ENCODE measurements at places on chromosomes 12 and 14.

GRCh38 chr14:77151918-77152588, 10.5 kb upstream of the ZDHHC22 start:
- no peak for DNase-seq

- DNase-seq: peak; percentile 51
Observed at GRCh38 chr12:111598637-111599452, at the start of gene ATXN2. Gene ATXN2, minus strand, starts transcription at chr12:111599315. Its CDS starts 281 bp downstream, at chr12:111599034.

GRCh38 chr12:74945771-74946198, 263.9 kb downstream of the KCNC2 start:
- no peak for DNase-seq

GRCh38 chr12:123106640-123107359, 44.1 kb downstream of the PITPNM2 start:
- DNase-seq: peak; percentile 42

DNA sequence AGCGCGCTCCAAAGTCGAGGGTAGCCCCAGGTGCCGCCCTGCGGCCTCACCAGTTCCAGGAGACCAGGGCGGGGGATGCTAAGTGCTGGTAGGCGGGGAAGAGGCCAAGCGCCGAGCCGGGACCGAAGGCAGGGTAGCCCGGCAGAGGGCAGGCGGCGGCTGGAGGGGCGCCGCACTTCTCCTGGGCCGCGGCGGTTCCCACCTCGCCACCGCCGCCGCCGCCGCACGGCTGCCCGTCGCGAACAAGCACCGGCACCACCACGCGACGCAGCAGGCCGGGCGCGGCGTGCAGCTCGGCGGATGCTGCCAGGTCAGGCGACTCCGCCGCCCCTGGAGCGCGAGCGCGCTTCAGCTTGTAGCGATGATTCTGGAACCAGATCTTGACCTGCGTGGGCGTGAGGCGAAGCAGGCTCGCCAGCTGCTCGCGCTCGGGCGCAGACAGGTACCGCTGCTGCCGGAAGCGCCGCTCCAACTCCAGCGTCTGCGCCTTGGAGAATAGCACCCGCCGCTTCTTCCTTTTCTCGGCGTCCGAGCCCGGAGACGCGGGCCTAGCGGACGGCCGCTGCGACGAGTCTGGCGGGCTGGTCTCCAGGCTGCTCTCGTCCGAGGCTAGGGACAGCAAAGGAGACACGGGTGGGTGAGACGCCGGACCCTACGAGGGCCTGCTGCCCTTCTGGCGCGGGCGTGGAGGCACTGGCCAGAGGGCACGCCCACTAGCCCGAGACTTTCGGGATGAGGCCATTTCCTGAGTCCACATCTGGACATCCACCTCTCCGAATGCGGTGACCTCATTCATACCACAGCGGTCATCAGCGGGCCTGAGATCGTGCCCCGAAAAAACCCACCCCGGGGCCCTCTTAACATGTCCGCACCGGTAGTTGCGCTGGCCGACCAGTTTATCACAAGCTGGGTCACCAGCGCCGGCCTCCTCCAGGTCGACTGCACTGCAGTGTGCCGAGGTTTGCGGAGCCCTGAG, 1.3 kb downstream of the NKX2-8 start:
- no peak for DNase-seq

DNA sequence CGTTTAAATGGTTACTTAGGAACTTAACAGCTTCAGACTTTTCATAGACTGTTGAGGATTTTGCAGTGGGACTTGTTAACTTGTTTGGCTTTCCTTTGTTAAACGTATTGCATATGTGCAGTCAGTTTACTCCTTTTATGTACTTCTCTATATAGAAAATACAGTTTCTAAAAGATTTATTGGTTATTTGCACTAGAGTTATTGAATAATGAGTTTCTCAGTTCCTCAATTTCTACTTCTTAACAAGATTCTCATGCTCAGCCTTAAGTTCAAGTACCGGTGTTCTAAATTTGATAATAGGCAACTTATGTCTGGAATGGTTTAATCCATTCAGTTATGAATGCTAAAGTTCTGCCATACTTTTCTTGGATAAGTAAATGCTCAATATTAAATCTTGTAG, 919 bp downstream of the PSMA3 start:
- DNase-seq: no peak

DNA sequence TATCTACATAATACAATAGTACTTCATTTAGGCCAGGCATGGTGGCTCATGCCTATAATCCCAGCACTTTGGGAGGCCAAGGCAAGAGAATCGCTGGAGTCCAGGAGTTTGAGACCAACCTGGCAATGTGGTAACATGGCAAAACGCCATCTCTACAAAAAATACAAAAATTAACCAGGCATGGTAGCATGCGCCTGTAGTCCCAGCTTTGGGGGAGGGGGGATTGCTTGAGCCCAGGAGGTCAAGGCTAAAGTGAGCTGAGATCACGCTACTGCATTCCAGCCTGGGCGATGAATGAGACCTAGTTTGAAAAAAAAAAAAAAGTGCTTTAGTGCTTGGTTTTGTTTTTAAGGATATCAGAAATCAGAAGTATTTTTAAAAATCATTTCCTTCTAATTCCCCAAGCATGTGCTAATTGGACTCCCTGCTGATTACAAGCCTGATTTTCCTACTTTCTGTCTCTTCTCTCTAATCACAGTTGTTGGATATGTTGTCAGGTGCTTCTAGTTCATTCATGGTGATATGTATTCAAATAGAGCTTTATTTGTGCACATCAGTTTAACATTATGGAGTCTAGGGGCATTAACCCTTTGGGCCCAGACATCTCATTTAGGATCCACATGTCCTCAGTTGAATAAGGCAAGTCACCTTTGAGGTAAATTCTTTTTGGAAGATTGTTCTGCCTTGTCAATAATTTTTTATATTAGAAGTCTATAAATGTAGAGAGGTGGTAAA, 7.0 kb upstream of the KRAS start:
- DNase-seq: no peak

- no peak for DNase-seq
Observed at GRCh38 chr14:72060917-72061316, 128.7 kb downstream of the RGS6 start.

DNA sequence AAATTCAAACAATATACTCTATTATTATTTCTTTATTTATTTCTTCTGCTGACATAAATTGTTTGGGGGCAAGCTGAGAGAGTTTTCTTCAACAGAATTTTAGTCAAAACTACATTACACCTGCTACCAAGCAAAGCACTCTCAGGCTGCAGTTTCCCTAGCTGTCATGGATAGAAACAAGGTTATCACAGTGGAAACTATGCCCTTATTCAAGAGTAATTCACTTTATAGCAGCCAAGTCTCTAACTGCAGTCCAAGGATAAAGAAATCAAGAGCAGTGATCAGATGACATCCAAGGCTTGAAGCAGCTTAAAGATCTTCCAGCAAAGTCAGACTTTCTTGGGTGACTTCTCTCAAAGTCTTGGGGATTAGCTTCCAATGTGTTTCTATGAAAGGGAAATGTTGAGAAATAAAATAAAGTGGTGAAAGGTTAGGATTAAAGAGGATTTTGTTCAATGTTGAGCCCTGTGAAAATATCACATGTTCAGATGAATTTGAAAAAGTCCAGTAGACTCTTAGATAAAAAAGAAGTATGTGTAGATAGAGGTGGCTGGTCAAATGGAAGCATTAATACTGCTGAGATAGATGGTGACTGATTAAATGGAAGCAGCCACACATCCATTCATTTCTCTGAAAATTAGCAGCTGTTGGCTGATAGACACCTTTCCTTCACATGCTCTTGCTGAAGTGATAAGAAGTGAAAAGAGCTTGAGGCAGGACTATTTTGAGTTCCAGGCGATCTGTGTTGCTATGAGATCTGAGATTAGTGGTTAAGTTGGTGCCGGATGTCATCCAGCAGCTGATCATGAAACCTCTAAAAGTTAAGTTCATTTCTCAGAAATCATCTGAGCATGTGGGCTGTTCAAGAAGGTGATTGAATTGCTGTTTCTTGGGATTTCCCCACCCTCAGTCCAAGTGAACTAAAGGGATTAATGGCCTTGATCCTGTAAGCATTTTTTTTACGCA, 257.8 kb upstream of the BTG1 start:
- peak; percentile 36 for DNase-seq

- no peak for DNase-seq
Observed at GRCh38 chr12:93163260-93164036, 214.3 kb upstream of the NUDT4 start.

DNA sequence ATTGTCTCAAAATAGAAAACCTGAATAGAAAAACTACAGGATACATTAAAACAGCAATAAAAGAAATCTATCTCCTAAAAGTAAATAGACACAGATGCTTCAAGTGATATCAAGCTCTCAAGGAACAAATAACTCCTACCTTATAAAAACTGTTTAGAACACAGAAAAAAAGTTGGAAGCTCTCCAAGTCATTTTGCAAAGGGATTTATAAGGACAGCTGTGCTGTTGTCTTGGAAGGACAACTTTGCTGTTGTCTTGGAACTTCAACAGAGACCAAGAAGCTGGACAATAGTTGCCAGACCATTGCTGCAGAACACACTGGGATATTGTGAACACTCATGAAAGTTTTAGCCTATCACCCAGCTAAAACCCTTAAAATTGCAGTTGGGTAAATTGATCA, 780.7 kb downstream of the FLRT2 start:
- no peak for DNase-seq

DNA sequence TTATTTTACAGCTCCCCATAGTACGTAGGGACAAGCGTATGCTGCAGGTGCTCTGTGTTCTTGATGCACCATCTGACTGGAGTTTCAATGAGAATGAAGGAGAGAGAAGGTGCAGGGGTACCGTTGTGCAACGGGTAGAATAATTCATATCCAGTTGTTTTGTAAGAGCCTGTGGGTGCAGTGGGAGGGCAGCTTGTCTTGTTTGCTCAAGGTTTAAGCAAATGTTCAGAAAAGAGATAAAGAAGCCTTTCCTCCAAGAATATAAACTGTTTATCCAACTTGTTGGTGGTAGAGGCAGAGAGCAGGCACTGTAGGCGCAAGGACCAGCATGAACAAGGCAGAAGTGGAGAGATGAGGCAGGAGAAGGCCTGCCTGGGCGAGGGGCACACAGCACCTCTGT, 64.2 kb downstream of the ADCK1 start:
- DNase-seq: no peak

GRCh38 chr12:112967306-112967705, 11.0 kb upstream of the OAS2 start:
- no peak for DNase-seq

DNA sequence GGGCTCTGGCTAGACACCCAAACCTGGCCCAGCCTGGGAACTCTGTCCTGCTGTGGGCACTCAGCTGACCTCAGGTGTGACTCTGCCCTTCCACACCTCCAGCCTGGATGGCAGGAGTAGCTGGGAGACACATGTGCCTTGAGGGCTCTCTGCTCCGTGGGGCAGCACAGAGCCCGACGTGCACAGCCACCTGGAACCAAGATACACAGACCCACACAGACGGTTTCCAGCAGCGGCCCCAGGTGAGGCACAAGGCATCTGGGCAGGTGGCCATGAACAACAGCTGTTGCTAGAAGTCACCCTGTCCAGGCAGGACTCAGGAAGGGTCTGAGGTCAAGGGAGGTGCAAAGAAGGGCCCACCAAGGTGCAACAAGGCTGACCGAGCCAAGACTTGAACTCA, 5.9 kb downstream of the DEGS2 start:
- no peak for DNase-seq

DNA sequence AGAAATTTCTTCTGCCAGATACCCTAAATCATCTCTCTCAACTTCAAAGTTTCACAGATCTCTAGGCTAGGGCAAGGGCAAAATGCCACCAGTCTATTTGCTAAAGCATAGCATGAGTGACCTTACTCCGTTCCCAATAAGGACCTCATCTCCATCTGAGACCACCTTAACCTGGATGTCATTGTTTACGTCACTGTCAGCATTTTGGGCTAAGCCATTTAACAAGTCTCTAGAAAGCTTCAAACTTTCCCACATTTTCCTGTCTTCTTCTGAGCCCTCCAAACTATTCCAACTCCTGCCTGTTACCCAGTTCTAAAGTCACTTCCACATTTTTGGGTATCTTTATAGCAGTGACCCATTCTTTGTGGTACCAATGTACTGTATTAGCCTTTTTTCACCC, 259.2 kb upstream of the KITLG start:
- DNase-seq: no peak

GRCh38 chr12:88230271-88230670, 88.2 kb downstream of the TMTC3 start:
- DNase-seq: no peak

GRCh38 chr14:91388551-91388975, 29.1 kb downstream of the CCDC88C start:
- DNase-seq: no peak

DNA sequence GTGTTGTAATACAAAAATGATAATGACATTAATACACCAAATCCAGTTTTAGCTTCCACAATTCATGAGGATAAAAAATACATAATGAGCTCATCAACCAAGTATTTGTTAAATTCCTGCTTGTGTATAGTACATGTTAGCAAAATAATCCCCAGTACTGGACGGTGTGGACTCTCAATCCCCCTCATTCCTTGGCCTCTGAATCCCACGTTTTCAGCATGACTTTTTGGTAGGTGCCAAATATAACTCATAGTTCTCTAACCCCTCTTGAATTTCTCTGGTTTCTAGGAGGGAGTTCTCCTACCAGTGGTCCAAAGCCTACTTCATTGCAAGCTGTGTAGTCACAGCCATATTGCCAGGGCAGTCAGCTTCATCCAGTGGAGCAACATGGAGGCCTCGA, 41.4 kb upstream of the EPS8 start:
- no peak for DNase-seq

GRCh38 chr12:131923260-131923659, 5.8 kb upstream of the PUS1 start:
- no peak for DNase-seq
